ENCODE measurements at places on chromosomes 6 and 20.

DNA sequence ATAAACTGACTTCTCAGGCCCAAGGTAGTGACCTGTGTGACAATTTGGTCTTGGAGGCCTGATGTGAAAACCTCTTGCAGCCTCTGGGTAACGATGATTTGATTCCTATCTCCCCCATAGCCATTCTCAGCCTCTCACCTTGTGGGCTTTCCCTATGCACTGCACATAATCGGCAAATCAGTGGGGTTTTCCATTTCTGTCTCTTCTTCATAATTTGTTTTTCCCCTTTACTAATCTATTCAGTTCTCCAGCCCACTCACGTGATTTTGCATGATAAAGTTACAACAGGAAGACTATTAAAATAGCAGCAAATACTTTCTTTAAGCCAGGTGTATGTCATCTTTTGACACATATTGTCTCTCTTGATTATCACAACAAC, 893.7 kb downstream of the TFAP2A start:
- no peak for DNase-seq

DNA sequence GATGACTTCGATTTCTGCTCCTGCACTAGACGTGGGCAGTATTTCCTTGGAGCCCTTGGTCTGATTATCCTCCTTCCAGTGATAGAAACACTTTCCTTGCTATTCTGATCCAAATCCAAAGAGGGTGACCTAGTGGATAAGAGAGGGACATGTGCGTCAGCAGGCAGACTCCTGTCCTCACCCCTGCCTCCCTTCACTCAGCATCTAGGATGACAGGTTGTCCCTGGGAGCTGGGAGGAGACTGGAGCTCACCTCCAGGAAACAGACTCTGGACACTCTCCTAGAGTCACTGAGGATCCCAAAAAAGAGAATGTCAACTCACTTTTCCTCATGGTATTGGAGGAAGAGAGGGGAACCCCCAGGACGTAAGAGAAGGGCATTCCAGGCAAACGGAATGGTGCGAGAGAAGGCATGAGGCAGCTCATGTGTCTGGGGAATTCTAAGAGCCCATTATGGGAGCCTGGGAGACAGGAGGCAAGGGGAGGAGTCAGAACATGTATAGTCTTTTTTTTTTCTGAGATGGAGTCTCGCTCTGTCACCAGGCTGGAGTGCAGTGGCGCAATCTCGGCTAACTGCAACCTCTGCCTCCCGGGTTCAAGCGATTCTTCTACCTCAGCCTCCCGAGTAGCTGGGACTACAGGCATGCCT, 2.2 kb downstream of the C20orf173 start:
- DNase-seq = no peak

DNA sequence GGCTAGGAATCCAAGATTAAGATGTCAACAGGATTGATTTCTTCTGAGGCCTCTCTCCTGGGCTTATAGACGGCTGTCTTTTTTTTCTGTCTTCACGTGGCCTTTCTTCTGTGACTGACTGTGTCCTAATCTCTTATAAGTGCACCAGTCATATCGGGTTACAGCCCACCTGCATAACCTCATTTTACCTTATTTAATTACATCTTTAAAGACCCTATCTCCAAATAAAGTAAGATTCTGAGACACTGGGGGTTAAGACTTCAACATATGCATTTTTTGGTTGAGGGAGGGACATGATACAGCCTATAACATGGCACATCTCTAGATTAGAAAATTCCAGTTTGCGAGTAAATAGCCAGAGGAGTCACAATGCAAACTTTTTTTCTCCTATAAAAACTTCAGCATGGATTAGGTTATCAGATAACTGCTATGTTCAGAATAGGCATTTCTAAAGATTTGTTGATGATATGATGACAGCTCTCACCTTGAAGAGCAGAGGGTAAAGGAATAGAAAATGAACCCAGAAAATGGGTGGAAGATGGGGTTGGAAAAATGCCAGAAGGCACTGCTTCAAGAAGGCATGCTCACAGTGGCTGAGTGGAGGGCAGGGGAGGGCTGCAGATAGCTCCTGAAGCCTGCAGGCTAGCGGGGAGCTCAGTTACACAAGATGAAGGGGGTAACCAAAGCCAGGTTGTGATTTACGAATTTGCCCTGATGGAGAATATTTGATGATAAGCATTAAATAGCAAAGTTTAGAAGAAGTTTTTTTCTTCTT, 8.7 kb upstream of the PDE7B start:
- no peak for DNase-seq

- no peak for DNase-seq
Observed at GRCh38 chr6:126803769-126804168, 314.7 kb upstream of the RSPO3 start.

DNA sequence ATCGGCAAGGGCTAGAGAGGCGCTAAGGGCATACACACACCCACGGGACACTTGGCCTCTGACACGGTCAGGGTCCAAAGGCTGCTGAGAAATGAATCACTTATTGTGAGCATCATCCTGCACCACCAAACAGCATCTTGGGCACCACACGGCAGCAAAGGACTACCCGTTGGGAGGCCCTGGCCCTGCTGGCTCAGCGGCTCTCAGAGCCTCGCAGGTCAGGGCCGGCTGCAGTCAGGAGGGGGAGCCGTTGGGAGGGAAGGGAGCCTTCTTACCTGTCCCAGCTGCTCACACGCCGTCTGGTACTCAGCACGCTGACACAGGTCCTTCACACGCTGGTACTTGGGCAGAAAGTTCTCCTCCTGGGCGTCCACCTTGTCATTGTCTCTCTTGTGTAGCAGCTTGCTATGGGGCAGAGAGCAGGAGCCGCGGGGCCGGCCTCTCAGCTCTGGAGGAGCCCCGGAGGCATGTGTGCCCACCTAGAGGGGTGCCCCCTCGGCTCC, 109.0 kb downstream of the SULF2 start:
- no peak for DNase-seq

- DNase-seq = no peak
Observed at GRCh38 chr6:155378724-155379123, 64.4 kb upstream of the TFB1M start.

GRCh38 chr20:3710703-3711483, 1.5 kb downstream of the SIGLEC1 start:
- peak; percentile 70 for DNase-seq

DNA sequence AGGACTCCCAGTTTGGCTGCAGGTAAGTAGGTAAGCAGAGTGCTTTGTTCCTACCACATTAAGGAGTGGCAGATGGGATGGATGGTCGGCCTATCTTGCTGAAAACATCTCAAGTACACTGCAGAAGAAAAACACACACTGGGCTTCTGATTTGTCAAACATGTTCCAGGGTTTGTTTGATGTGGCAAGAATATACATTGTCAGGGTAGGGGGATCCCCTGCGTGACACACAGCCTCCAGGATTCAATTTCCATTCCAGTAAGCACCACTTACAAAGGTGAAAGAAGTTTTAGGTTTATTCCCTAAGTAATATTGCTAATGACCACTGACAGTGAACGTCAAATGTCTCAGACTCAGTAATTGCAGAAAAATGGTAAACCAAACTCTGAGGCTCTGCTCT, 26.0 kb upstream of the KIF16B start:
- no peak for DNase-seq

GRCh38 chr6:17656644-17657043, 50.1 kb downstream of the NUP153 start:
- no peak for DNase-seq

DNA sequence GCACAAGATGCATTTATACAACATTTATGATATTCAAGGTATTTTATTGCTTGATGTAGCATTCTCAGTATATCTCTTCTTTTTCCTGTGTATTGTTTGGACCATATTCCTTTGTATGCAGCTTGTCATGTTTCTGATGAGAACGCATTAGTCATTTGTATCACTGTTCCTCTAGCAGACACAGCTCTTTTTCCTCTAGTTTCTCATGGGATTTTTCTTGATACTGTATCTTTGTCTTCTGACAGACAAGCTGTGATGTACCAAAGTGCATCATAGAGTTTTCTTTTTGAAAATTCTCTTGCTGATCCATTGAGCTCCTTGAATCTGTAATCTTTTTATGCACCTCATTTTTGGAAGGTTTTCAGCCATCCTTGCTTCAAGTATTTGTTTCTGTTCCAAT, 140.9 kb downstream of the SLC22A3 start:
- DNase-seq = no peak

Measured in T-cell (primary cell).